EL (cell line): ENCODE measurements at places on chromosomes 7 and 10.

DNA sequence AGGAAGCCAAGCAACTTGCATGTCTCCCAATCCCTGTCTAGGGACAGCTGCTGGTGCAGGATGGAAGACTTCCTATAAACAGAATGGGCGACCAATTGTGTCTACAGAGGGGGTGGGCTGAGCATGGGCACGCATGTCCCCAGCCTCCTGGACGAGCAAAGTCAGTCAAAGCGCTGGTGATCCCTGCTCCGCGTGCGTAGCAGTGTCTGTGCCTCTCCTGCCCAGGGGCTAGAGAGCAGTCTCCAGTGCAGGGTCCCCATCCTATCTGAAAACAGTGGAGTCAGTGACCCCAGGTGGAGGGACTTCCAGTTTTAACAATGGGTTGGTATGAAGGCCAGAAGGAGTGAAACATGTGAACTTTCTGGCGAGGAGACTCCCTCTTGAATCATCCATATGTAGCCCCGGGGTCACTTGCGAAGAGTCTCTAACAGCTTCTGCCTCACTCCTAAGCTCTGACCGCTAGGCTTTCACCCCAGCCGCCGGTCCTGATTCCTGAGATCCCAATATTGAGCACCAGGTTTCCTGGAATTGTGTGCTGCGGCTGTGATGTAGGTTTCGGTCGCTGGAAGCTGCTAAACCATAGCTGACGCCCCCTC lies 714 bp upstream of the CASP2 start:
- DNase-seq = no peak

DNA sequence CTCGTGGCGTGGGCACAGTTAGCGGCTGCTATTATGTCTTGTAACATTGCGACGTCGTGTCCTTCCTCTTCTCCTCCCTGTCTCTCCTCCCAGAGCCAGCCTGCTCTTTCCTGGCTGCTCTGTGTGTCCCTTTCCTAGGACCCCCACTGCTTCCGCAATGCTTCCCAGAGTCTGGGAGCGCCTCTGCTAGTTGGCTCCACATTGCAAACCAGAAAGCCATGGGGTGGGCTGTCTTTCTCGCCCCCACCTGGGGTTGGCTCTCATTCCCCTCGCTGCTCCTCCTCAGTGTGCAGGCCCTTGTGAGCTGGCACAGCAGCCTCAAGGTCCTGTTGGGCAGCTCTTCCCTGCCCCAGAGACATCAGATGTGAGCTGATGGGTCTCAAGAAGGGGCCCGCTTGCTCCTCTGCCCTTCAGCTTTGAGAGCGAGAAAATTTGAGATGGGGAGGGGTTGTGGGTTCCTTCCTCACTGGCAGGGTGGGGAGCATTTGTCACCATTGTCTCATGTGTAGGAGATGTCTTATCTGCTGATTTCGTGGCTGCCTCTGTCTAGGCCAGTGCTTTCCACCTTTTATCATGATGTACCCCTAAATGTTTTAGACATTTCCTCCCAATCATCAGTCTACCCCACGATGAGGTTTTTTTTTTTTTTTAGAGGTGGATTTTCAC lies 3.3 kb downstream of the ADAMTS14 start:
- no peak for DNase-seq

GRCh38 chr7:80124526-80125264 lies 9.9 kb upstream of the GNAI1 start:
- no peak for DNase-seq

- DNase-seq = no peak
Measured at GRCh38 chr7:45715471-45716352, 141.5 kb downstream of the ADCY1 start.

GRCh38 chr7:26556061-26556881 lies 264.6 kb downstream of the SNX10 start:
- DNase-seq = no peak

DNA sequence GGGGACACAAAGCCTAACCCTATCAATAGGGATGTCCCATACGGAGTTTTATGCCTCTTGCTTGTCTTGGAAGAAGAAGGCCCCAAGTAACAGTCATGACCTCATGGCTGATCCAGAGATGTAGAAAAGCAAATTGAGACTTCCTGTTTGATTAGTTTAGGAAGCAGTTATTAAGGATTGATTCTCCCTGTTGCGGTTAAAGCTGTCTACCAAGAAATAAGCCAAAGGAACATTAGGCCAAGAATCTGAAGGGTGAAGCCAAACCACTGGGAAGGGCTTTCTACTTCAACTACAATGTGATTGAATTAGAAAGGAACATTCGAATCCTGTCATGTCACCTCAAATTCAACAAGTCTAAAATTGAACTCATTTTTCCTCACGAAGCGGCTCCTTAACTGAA lies 60.5 kb upstream of the AGBL3 start:
- no peak for DNase-seq

DNA sequence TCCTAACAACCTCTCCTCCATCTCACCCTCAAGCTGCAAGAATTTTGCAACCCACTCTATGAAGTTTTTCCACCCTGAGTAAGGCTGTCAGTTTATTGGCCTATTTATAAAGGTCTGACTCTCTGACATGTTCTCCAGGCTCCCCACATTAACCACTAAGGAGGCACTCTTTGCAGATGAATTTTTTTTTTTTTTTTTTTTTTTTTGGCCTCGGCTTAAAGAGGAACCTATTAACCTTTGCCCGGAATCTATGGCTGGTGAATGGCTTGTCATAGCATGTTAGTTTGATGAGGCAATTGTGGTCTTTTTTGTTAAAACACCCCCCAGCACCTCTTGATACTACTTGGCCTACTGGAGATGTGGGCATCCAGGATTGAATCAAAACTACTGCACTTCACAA lies 57.1 kb downstream of the TBXAS1 start:
- no peak for DNase-seq

GRCh38 chr10:104308439-104308903 lies 29.8 kb downstream of the ITPRIP start:
- DNase-seq = no peak

GRCh38 chr7:70094831-70095230 lies 496.6 kb downstream of the AUTS2 start:
- DNase-seq = no peak

GRCh38 chr10:113094114-113094486 lies 144.1 kb downstream of the TCF7L2 start:
- peak; percentile 43 for DNase-seq

- DNase-seq = peak; percentile 22
Measured at GRCh38 chr7:47034180-47034579, 547.7 kb downstream of the TNS3 start.

DNA sequence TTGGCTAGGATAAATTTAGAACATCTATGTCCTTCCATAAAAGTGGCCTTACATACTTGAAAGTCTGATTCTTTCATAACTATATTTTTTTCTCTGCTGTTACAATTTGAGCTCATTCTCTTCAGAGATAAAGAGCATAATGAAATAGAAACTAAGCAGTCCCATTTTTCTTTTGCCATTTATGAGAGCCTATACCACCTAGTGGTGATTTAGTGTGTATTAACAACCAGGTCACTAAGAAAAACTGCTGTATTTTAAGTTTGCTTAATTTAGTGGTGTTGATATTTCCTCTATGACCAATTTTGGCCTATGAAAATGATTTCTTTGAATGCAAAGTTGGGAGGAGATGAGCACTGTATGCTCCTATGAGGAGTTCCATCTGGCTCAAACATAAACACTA lies 88.7 kb upstream of the ZWINT start:
- DNase-seq = no peak

DNA sequence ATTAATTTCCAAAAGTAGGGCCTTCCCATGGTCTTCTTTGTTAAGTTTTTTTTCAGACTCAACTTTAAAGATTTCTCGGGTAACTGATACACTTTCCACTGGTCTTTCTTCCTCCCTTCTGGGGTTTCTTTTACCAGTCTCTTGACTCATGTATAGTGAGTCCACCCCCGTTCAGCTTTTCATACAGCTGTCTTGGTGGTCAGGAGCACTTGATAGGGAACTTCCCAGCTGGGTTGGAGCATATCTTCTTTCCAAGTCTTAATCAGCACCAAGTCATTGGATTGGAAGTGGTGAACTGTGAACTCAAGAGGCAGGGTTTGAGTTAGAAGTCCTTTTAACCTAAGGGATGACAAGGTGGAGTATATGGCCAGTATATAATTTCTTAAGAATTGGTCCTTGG lies 29.2 kb upstream of the ELOVL3 start:
- DNase-seq = no peak
